ENCODE measurements at places on chromosomes 2 and 18.

- no peak for DNase-seq
Observed at GRCh38 chr2:164920430-164920829, 34.9 kb downstream of the SLC38A11 start.

DNA sequence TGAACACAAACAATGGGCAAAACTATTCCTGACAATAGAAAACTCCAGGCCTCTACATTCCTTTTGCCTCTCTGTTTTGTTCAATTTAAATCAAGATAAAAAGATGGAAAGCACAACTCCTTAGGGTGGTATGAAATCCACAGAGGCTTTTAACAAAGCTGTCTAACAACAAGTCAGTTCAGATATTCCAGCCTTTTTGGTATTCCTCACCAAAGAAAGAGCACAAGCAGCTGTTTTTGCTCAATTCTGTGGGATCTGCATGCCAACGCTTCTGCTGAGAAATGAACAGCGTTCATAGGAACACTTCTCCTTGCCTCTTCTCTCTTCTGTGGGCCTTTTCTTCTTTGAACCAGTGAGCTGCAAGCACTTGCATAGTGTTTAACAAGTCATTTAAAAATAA is 411.6 kb upstream of the TCF4 start:
- no peak for DNase-seq

- no peak for DNase-seq
Observed at GRCh38 chr18:79851950-79852349, 54.2 kb downstream of the KCNG2 start.

GRCh38 chr2:129070663-129071062 is 752.0 kb upstream of the HS6ST1 start:
- no peak for DNase-seq

Measured in NCI-H748 treated with DMSO at 0.1 percent for 48 hours (cell line).